ENCODE measurements at places on chromosomes 12 and 14.

GRCh38 chr12:8644345-8645248 lies 18.0 kb downstream of the MFAP5 start:
- no peak overlapping the region for H3K4me3 ChIP-seq
- DNase-seq: no peak
- H3K4me1 ChIP-seq: no peaks in the 10 kb centered on the region
- no peak overlapping the region for H3K27ac ChIP-seq
- no peaks in the 10 kb centered on the region for H3K36me3 ChIP-seq

DNA sequence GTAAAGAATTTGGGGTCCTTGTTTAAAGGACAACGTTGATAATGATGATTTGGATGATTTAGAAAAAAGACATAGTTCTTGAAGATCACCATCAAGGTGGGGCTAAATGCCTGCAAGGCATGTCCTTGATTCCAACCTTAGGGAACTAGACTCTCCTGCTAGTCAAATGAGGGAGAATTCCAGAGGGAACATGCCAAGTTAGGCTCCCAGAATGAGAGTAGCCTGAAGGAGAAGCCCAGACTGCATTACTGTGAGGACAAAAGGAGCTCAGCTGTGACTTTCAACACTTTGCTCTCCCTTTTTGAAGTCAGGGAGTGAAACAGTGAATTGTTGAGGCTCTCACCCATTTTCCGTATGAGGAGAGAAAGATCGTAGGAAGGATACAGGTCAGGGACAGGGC lies 95.2 kb upstream of the TBX3 start:
- H3K27me3 ChIP-seq: no peaks in the 10 kb centered on the region
- no peaks in the 10 kb centered on the region for H3K4me1 ChIP-seq
- H3K36me3 ChIP-seq: no peaks in the 10 kb centered on the region
- DNase-seq: no peak
- H3K4me3 ChIP-seq: no peak overlapping the region

DNA sequence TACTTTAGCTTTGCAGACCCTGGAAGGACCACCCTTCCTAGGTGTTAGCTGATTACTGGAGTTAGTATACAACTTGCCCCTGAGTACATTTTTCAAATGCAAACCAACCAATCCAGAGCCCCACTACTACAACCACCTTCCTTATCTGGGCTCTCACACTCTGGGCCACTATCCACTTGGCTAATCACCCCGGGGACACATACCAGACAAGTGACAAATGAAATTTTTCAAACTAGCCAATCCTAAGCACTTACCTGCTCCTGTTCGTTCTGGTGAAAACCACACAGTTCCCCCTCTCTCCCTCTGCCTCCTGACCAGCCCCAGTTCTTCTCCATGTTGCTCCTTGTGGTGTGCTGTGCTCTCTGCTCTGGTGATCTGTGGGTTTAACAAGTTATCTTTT lies 140.4 kb downstream of the CNTN1 start:
- no peaks in the 10 kb centered on the region for H3K4me1 ChIP-seq
- no peaks in the 10 kb centered on the region for H3K27me3 ChIP-seq
- no peak overlapping the region for H3K4me3 ChIP-seq
- no peak for DNase-seq
- H3K27ac ChIP-seq: no peak overlapping the region
- no peaks in the 10 kb centered on the region for H3K36me3 ChIP-seq

- no peaks in the 10 kb centered on the region for H3K4me1 ChIP-seq
- H3K27ac ChIP-seq: no peak overlapping the region
- H3K27me3 ChIP-seq: no peaks in the 10 kb centered on the region
- no peak overlapping the region for H3K4me3 ChIP-seq
- H3K36me3 ChIP-seq: no peaks in the 10 kb centered on the region
Observed at GRCh38 chr14:92203116-92203515, 81.3 kb downstream of the CPSF2 start.
